Cortex of kidney (tissue), 1 donor: ENCODE measurements at places on chromosomes 13 and 19.

- no peak for DNase-seq
Measured at GRCh38 chr13:34207872-34208271, 389.9 kb downstream of the RFC3 start.

DNA sequence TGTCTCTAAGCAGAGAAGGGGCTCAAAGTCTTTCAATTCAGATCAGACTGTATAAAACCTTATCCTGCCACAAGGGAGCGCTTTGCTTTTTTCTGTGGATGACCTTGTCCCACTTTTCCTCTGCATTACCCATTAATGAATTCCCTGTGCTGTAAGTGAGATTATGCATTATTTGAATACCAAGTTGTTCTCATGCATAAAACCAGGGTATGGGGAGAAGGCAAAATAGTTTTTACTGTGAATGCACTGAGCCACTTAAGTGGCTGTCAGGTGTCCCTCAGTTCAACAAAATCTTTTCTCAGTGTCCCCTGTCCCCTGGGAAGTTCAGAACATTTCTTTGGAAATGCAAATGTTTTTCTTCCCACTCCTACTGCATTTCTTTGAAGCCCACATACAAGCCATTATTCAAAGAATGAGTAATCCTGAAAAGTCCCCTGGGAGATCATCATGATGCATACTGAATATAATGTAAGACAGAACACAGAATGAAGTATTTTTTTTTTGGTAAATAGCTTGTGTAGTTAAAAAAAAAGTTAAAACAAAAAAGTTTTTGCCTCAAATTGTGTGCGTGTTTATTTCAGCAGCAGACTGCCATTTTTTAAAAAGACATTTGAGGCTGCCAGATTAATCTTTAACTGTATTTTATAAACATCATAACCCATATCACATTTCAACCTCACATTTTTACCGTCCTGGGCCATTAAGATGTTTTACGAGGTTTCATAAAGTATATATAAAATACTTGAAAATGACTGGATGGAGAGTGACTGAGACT, 506.7 kb upstream of the PCDH9 start:
- no peak for DNase-seq

GRCh38 chr19:35013820-35014754, 14.0 kb downstream of the GRAMD1A start:
- no peak for DNase-seq

- DNase-seq = no peak
Measured at GRCh38 chr13:45206340-45206739, 5.5 kb upstream of the KCTD4 start.

- DNase-seq = no peak
Measured at GRCh38 chr13:98479496-98480003, 97.4 kb downstream of the STK24 start.

GRCh38 chr13:109869312-109870237, 83.2 kb upstream of the IRS2 start:
- no peak for DNase-seq

- no peak for DNase-seq
Measured at GRCh38 chr13:95678967-95679366, 2.0 kb downstream of the DNAJC3 start.

- DNase-seq = no peak
Measured at GRCh38 chr19:3167533-3168272, 10.9 kb upstream of the S1PR4 start.

GRCh38 chr13:23377983-23378632, 55.4 kb downstream of the SACS start:
- no peak for DNase-seq

- DNase-seq = no peak
Measured at GRCh38 chr19:47022140-47022536, 2.5 kb downstream of the NPAS1 start.

- no peak for DNase-seq
Measured at GRCh38 chr19:47821460-47822020, at the start of gene CRX. Gene CRX (plus strand): TSS chr19:47821937. CDS start chr19:47834444, 12,507 bp downstream.

GRCh38 chr13:107643615-107644014, 571.7 kb downstream of the LIG4 start:
- no peak for DNase-seq

GRCh38 chr13:46475541-46475991, 77.4 kb upstream of the LRCH1 start:
- DNase-seq = no peak

- DNase-seq = no peak
Measured at GRCh38 chr19:37513397-37513796, 6.7 kb downstream of the ZNF793 start.

DNA sequence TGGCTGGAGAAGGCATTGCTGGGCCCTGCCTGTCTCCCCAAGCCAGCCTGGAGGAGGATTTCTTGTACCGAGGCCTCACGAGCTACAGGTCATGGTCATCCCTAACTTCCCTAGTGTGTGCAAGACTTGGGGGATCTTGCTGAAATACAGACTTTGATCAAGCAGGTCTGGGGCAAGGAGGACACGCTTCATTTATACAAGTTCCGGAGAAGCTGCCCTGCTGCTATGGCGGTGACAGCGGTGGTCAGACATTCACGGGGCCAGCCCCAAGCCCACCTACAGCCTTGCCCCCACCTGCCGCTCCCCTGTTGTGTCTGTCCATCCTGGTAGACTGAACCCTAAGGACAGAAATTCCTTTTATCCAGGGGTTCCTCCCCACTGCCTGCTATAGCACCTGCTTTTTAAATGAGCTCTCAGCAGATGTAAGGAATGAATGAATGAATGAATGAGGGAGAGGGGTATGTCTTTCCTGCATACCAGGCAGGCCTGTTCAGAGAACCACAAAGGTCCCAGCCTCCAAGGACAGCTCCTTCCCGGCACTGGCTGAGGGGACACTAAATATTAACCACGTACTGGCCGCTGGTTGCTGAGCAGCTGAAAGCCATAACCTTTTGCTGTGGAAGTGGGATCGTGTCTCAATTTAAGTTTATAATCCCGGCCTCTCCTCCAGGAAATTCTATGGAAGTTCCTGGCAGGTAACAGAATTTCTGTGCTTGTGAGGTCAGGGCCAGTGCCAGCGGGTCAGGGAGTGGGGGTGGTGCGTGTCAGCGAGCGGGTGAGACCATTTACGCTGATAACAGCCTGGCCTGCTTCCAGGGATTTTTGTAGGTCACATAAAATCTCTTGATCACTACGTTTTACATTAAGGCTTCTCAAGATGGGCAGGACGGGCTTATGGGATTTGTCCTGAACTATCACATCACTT, 27.1 kb downstream of the TSSK6 start:
- no peak for DNase-seq

- no peak for DNase-seq
Measured at GRCh38 chr19:39377373-39378362, 13.2 kb downstream of the PAF1 start.

- no peak for DNase-seq
Measured at GRCh38 chr13:79128158-79128557, 277.9 kb downstream of the RBM26 start.

DNA sequence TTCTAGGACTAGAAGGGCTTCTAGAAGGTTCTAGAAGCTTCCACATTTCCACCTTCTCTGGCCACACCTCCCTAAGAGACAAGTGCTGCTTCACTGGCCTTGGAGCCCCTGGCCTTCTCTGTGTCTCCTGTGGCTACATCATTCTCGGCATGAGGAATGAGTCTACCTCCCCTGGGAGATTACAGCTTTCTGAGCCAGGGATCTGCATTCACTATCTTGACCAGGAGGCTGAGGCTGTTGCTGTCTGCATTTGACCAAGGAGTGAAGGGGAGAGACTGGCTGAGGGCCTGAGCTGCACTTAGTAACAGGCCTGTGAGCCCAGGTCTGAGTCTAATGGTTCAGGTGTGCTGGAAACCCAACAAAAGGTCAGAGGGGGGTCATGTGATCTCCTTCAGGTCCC, 5.3 kb downstream of the CPAMD8 start:
- DNase-seq = no peak

GRCh38 chr19:33706631-33707030, 84.9 kb downstream of the CHST8 start:
- no peak for DNase-seq

DNA sequence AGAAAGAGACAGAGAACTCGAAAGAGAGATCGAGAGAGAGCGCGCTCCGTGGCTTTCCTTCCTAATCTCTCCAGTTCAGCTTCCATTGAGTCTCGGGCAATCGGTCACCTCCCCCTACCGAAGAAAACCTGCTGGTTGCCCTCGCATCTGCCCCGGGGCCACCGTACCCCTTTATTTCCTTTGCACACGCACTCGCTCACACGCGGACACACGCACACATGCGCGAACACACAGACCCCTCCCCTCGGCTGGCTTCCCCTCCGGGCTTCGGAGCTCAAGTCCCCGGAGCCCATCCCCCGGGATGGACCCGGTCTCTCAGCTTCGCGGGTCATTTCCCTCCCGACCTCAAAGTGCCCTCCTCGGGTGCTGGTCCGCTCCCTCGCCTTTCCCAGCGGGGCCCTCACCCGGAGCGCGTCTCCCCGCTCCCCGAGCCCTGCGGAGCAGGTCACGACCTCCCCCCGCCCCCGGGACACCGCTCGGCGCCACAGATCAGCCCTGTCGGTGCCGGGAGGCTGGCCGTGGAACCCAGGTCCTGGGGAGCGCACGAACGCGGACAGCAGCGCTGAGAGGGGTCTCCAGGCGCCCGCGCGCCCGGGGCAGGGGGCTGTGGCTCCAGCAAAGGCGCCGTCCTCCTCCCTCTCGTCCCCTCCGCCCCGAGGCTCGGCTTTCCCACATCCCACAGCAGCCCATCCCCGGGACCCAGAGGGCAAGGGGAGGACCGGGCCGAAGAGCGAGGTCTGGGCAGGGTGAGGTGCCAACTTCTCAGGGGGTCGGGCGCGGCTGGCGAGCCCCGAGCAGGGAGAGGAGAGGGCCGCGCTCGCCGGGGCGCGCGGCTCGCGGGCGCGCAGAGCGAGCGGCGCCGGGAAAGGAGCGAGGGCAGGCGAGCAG, 1.8 kb downstream of the DACH1 start:
- DNase-seq = peak; percentile 5

DNA sequence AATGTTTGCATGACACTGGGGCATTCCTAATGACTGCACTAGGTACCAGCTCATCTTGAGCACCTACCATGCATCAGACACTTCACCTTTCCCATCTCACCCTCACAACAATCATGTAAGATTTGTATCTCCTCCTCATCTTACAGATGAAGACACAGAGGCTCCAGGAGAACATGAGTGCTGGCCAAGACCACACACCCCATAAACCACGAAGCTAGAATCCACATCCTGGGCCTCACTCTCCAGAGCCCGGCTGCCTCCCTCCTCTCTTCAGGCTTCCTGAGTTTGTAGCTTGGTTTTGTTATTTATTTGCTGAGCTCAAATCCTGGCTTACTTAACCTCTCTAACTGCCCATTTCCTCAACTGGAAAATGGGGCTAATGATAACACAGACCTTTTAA, 25.9 kb downstream of the FAM216B start:
- no peak for DNase-seq

DNA sequence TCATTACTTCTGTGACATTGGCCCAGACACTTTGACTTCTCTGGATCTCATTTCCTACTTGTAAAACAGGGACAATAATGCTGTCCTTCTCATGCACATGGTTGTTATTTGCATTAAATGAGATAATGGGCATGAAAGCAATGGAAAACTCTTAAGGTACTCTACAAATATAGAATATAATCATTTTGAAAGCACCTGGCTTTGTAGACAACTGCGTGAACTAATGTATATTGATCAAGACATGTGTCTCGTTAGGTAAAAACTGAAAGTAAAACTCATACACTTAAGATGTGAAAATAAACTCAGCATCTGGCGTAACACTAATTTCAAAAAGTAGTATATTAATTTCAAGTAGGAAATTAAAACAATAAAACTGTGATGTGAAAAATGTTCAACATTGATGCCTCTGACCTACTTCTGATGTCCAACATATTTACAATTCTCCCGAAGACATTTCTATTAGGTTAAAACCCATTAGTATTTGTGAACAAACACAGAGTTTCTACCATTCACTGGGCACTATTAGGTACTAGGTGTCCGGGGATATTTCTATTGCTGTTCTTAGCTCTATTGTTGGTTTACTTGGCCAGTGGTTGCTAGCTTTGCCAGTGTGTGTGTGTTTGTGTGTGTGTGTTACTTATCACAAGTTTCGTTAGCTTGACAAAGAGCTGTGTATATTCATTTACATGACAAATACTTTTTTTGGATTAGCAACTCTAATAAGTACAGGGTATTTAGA, 220.5 kb downstream of the KCNRG start:
- DNase-seq = no peak

GRCh38 chr13:75764926-75765310, 128.8 kb downstream of the LMO7 start:
- DNase-seq = no peak

GRCh38 chr13:79084802-79085424, 321.1 kb downstream of the RBM26 start:
- DNase-seq = no peak

DNA sequence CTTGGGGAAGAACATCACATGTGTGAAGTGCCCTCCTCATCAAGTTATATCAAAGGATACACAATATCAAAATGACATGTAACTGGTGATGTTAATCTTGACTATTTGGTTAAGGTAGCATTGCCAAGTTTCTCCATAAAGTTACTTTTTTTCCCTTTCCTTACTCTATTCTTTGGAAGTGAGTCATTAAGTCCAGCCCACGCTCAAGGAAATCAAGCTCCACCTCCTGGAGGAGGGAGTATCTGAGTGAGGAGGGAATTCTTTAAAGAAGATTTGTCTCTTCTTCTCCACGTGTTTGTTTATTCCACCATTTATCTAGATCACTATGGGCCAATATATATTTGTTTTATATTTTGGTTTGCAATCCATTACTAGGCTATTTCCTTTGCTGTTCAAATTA, 33.6 kb upstream of the FNDC3A start:
- no peak for DNase-seq

DNA sequence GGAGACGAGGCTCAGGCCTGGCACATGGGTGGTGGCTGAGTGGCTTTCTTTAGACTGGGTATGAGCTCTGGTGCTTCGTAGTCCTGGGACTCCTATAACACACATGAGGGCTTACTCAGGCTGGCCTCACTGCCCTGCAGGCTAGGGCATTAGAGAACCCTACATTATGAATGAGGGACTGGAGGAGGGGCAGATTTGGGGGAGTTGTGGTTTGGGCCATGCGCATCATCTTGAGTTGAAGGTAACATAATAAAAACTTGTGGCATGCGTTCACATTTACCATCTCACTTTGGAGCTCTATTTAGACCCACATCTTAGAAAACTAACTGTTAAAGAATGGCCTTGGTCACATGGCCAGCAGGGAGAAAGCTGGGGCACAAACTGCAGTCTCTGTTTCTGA, 54.2 kb downstream of the STARD13 start:
- no peak for DNase-seq

- no peak for DNase-seq
Measured at GRCh38 chr19:19427944-19428343, 22.5 kb downstream of the GATAD2A start.

- no peak for DNase-seq
Measured at GRCh38 chr13:40345654-40346372, 320.6 kb downstream of the FOXO1 start.

- no peak for DNase-seq
Measured at GRCh38 chr13:39226359-39226758, 188.1 kb downstream of the NHLRC3 start.
